ENCODE measurements at places on chromosomes 7 and 10.

DNA sequence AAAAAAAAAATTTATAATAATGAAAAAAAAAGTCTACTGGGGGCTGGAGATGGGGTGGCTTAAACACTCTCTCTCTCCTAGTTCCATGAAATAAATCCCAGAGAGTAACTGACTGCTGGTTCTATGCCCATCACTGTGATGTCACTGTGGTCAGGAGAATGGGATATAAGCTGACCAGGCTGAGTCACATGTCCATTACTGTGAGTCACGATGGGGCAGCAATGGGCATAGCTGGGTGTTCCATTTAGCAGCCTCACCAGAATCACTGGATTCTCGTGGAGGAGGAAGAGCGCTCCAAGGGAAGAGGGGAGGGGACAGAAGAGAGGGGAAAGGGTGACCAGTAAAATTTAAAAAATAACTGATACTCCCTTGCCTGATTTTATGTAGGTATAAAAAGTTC, 37.1 kb downstream of the MASTL start:
- DNase-seq, result no peak

DNA sequence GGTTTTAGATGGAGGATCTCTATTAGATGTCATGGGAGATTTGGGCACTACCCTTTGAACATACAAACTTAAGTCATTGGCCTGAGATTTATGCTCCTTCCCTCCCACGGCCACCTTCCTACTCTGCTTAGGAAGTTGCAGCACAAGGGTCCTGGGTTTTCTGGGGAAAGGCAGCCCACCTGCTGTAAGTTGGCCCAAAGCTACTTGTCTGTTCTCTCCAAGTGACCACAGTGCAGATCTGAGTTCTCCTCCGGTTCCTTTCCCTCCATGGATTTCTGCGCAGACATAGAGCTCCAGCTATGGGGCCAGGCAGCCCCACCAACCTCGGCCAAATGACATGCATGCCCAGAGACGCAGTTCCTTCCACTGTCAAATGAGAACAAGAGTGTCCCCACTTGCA, 12.8 kb upstream of the C10orf53 start:
- DNase-seq, result no peak

GRCh38 chr7:29878081-29878688, 71.9 kb downstream of the WIPF3 start:
- DNase-seq, result no peak

GRCh38 chr10:49664842-49665355, 14.6 kb upstream of the C10orf53 start:
- no peak for DNase-seq

- peak; percentile 21 for DNase-seq
Measured at GRCh38 chr7:135645296-135645904, 16.9 kb upstream of the STMP1 start.

DNA sequence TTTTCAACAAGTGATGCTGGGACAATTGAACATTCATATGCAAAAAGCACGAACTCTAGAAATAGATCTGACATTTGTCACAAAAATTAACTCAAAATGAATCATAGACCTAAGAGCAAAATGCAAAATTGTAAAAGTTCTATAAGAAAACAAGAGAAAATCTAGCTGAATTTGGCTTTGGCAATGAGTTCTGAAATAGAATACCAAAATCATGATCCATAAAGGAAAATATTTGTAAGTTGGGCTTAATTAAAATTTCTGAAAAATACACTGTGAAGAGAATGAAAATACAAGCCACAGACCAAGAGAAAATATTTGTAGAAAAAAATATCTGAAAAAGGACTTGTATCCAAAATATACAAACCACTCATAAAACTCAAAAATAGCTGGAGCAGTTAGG, 698.8 kb upstream of the CELF2 start:
- no peak for DNase-seq

DNA sequence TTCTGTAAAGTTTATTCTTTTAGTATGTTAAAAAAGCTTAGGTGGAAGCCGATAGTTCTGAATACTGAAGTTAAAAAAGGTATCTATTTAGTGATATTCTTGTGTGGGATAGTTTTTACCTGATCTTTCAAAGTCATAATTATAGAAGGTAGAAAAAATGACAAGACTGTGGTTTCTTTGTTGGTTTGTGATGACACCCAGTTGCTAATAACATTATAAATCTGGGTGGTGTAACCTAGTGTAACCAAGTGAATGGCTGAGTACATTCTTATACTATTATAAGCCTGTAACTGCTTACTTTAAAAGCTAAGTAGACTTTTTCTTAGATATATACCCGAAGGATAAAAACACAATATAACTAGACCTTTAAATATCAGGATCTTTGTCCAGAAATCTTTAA, 2.3 kb downstream of the CDK13 start:
- no peak for DNase-seq

GRCh38 chr10:45375101-45375500, 1.1 kb downstream of the ALOX5 start:
- no peak for DNase-seq

GRCh38 chr7:140262242-140262903, 85.6 kb upstream of the KDM7A start:
- DNase-seq, result no peak

DNA sequence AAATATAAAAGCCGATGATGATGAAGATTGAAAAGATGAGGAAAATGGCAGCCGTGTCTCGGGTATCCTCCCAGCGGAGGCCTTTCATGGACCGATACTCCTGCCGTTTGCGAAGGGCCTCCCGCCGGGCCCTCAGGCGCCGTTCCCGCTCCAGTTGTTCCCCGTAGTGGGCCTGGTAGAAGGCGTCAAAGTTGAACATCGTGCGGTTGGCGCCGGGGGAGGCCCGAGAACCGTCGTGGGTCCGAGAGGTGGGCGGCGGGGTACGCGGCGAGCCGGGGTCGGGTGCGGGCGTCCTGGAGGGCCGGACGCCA, 553 bp downstream of the DNAJC30 start:
- DNase-seq, result no peak

DNA sequence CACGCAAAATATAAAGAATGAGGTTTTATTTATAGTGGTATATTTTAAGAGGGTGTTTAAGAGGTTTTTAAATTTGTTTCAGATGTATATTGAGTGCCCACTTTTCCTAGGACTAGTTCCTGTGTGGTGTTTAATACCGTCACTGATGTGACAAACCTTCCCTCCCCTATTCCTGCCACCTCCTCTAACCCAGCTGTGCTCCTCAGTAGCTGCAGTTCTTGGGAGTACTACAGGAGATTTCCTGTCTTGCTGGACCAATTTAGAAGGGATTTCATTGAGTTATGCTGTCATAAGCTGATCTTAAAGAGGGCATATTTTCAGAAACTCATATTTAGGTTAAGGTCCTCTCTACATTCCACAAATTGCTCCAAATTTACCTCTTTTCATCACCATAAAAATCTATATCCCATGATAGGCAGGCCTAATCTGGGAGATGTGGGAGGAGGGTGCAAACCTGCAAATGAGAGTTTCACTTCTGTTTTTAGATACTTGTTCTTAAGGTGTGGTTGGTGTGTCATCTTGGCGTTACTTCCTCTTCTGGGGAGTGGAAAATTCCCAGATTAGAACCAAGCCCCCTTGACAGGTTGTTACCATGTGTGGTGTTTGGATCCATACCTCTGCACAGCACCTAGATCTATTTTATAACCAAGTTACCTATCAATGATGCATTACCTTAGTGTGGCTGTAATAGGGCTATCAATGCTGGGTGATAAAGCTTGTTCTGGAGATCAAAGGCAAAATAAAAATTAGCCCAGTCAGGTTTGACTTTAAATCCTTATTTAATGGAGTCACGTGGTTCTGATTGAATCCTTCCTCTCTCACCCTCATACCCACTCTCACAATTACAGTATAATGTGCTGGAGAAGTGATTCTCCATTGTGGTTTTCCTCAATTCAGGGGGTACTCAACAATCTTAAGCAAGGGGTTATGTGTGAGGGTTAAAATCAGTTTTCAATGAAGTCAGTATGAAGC, 141.1 kb downstream of the CDK14 start:
- no peak for DNase-seq

GRCh38 chr10:3757638-3758490, 27.1 kb downstream of the KLF6 start:
- no peak for DNase-seq

DNA sequence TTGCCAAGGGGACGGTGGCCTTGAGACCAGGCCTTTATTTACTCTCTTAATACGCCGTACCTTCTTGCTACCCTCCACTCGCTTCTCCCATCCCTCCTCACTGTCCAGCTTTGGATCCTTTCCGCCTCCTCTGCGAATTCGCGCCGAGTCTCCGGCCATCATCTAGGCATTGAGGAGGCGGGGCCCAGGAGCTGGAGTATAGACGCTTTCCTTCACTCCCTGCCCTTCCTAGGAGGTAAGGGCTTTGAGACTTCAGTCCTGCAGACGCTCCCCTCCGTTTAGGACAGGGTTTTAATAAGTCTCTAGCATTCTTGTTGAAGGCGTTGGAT, 538 bp downstream of the TFAM start:
- DNase-seq, result no peak

- no peak for DNase-seq
Measured at GRCh38 chr10:26486990-26487850, 49.1 kb downstream of the APBB1IP start.

DNA sequence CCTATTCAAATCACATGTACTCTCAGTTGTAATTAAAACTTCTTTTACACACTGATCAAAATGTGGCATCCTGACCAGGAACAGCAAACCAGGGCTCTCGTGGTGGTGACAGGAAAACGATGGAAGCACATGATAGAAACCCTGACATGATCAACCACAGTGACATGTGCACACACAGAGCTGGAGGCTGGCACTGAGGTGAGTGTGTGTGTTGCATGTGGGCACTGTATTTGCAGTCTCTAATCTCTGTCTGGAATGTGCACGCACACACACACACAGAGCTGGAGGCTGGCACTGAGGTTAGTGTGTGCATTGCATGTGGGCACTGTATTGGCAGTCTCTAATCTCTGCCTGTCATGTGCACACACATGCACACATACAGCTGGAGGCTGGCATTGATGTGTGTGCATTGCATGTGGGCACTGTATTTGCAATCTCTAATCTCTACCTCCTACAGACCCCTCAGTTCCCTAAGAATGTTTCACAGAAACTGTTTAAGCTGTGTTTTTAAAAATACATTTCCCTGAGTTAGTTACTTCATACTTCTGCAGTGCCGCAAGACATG, 406.9 kb downstream of the SFMBT2 start:
- no peak for DNase-seq

- peak; percentile 48 for DNase-seq
Measured at GRCh38 chr10:77165445-77166208, 472.0 kb downstream of the KCNMA1 start.

- no peak for DNase-seq
Measured at GRCh38 chr10:82242778-82243177, 367.8 kb downstream of the NRG3 start.

DNA sequence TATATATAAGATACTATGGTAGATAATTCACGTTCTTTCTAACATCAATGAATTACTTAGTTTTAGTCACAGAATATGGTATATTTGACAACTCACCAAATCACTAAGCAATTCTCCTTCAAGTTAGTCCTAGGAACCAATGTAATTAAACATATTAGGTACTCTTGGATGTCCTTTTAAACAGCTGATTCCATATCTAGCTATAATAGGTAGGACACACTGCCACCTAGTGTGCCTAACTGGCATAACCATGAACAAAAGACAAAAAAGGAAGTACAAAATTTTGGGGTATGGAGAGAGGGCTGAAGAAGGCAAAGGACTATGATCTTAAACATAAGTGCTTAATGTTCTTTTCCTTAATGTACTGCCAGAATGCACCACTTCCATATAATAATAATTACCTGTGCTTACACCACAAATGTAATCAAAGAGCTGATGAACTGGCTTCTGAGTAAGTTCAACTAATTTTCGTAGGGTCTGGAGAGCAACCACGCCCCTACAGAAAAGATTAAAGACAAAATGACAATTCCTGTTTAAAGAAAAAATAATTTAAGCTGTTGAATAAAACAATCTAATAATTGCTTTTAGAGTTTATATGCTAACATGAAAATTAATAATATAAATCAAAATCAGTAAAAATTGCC, 28.7 kb downstream of the PNPLA8 start:
- peak; percentile 43 for DNase-seq

GRCh38 chr10:3076138-3076537, 8.8 kb downstream of the PFKP start:
- no peak for DNase-seq

- no peak for DNase-seq
Measured at GRCh38 chr10:115659616-115660015, 566.5 kb downstream of the ATRNL1 start.

DNA sequence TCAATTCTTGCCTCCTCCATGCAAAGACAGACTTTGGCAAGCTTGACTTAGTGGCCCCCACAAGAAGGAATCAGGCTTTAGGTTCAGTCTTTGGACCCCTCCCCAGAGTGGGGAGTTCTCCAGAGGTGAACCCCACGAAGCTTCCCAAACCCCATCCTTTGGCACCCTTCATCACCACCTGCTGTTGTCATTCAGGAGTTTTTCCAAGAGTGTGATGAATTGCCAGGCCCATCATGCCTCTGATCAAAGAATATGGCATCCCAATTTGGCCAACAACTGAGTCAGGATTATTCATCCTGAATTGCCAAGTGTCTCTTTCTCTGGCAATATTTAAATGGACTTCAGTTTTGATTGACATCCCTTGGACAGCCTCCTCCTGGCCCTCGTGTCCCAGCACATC, 404.7 kb upstream of the MKI67 start:
- no peak for DNase-seq

- no peak for DNase-seq
Measured at GRCh38 chr10:787933-788651, 98.6 kb upstream of the DIP2C start.

GRCh38 chr10:29791773-29792172, 157.0 kb upstream of the SVIL start:
- no peak for DNase-seq

DNA sequence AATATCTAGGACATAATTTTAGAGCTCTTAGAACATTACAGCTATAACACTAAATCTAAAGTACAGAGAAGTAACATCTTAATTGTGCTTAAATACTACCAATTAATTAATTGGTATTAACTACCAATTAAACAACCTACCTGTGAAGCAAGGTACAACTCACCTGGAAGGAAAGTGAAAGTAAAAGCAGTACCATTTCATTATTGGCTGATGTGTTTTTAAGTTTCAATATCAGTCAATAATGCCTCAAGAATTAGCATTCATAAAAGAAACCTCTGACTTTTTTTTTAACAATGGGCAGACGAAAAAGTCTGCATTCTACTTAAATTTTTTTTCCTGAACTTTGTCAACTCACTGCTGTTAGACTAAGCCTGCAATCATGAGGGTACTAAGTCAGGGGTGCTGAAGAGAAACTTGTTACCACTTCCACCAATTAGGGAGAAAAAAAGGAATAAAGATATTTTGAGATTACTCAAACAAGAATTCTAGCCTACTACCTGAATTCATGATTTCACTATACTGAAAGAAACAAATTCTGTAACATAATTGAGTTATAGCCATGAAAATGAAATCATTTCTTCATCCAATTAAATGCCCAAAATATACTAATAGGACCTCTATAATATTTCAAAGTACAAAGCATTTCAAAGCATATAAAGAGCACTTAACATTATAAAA, 19.9 kb downstream of the UPF2 start:
- DNase-seq, result no peak

GRCh38 chr7:474605-475424, 44.8 kb downstream of the PDGFA start:
- no peak for DNase-seq

- no peak for DNase-seq
Measured at GRCh38 chr7:20779041-20779440, 7.6 kb downstream of the SP8 start.

Measured in NCI-H1930 (cell line).